ENCODE measurements at places on chromosomes 4 and X.

DNA sequence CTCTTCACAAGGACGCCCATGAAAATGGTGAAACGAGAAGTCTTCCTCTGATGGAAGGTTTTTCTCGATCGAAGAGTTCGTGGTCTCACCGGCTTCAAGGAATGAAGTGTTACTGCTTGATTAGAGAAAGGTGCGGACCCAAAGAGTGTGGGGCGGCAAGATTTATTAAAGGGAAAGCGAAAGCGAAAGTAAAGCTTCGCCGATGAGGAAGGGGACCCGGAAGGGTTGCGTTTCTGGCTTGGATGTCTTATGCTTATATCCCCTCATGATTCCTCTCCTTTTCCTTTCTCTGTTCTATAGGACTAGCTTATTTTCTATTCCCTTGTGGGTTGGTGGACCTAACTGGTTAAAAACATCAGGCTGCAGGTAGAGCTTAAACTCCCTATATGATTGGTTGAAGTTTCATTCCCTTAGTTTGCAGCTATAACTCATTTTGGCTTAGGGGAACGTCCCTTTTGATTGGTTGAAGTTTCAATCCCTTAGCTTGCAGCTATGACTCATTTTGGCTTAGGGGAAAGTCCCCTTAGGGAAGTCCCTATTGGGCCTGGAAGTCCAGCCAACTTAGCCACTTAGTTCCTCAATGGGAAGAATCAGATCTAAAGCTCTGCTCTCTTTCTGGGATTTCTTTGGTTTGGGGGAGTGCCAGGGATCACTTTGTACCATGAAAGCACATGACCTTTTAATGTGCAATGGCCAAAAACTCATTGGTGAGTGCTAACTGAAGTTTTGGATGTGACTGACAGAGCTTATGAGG is 1025.0 kb upstream of the PCDH10 start:
- DNase-seq = no peak

DNA sequence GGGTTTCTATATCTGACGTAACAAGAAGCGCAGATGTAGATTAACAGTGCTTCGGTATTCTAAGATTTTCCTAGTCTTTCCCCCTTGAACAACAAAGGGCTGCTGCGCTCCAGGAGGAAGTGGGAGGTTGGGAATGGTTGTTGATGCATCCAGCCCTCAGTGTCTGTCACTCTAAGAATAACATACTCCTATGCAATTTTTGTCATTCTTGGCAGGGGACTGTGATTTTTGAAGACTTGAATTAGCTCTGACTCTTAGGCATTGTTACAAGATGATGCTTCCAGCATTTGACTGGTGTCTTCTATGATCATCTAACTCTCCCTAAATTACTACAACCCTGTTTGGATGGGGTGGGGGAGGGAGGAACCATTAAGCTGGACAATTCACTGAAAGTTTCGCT is 394.2 kb downstream of the ARHGAP24 start:
- DNase-seq = no peak

DNA sequence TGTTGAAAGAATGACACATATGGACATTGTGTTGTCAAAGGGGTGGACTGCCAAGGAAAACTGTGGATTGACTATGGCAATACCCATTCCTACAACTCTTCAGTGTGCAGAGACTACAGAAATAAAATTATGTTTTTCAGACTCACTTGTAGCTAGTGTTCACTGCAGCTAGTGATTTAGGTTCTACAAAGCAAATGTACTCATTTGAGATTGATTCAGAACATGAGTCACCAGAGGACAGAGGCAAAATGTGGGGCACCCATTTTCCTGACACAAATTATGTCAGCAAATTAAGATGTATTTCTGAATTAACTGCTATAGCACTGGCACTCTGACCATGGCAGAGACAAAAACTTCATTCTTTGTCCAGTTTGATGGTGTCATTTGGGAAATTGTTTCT is 40.7 kb downstream of the SPCS3 start:
- DNase-seq = no peak

GRCh38 chr4:79862821-79863220 is 210.2 kb downstream of the ANTXR2 start:
- DNase-seq = no peak

DNA sequence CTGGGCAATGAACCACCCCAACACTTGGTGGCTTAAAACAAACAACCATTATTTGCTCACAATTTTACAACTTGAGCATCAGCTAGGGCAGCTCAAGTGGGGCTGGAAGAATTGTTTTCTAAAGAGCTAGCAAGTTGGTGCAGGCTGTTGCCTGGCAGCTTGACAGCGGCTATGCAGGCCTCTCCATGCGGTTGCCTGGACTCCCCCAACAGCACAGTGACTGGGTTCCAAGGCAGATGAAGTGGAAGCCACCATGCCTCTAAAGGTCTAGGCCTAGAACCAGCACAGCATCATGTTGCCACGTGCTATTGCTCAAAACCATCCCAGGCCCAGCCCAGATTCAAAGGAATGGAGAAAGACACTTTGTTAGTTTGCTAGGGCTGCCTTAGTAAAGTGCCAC is 114.8 kb downstream of the BCOR start:
- no peak for DNase-seq

DNA sequence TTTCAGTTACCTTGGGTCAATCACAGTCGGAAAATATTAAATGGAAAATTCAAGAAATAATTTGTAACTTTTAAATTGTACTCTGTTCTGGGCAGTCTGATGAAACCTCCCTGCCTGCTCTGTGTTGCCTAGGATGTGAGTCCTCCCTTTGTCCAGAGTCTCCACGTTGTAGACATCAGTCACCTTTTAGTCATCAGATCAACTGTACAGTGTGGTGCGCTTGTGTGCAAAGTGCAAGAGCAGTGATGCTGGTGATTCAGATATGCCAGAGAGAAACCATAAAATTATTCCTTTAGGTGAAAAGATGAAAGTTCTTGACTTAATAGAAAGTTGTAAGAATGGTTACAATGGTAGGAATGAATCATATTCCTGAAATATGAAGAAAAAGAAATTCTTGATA is 1.4 kb downstream of the SPATA4 start:
- no peak for DNase-seq

- DNase-seq = peak; percentile 57
These were observed 48.7 kb downstream of the NOP14 start for GRCh38 chr4:2914256-2915126.

- no peak for DNase-seq
These were observed 22.1 kb downstream of the PKD2 start for GRCh38 chr4:88029556-88029955.

DNA sequence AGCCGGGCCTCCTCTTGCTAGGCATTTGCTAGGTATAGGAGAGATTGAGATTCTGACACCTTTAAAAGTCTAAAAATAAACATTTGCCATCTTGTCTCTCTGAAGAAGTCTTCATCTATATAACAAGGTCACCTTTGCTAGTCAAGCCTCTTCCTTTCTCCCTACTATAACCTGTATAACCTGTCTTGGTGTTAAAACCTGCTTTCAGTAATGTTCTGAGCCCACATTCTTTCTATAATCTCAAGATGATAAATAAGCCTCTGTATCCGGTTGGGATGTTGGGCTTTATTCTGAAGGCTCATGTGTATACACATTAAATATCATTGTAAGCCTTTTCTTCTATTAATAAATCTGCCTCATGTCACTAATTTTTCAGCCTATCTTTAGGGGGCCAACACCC is 10.2 kb downstream of the ASIC5 start:
- no peak for DNase-seq

- no peak for DNase-seq
These were observed 71.3 kb downstream of the GLRA3 start for GRCh38 chr4:174757736-174758135.

GRCh38 chr4:8817813-8818062 is 53.9 kb downstream of the HMX1 start:
- no peak for DNase-seq

DNA sequence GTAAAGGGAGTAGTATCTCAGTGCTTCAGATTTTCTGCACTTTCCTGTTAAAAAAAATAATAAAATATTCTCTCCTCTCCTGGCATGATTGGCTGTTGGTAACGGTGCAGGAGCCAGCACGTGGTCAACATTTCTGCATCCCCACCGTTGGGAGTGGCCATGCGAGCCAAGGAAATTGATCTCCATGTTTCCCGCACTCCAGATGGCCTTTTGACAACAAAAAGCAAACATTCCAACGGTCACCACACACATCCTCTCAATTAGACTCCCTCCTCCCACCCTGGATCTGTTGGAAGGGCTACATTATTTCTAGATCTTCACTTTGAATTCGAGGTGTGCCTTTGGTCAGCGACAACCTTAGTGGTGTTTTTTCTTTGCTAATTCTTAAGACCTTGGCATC is 45.0 kb downstream of the STK32B start:
- no peak for DNase-seq
